ENCODE measurements at places on chromosomes 3 and 15. TPM values are rescaled to one million over a fixed set of nuclear protein-coding genes. Genes with fewer than 3 reads are reported as not detected.

Gene RBMS3
- 4.2 TPM for total RNA-seq

Gene LYSMD2
- 26.1 TPM for total RNA-seq

Gene GOLGA8G
- total RNA-seq: not detected

Gene TOP2B
- 119 TPM for total RNA-seq

Gene EPB42
- not detected for total RNA-seq

Gene CPA3
- not detected for total RNA-seq

Gene CRYGS
- 5.5 TPM for total RNA-seq

Gene PRR20G
- not detected for total RNA-seq

Gene GOLGA8T
- not detected for total RNA-seq

Gene SCN11A
- 0.07 TPM for total RNA-seq

Gene PODXL2
- 3.8 TPM for total RNA-seq

Gene ZNF774
- total RNA-seq: 3.0 TPM

Gene LSAMP
- total RNA-seq: not detected

Gene CLDN16
- not detected for total RNA-seq

Gene THRB
- total RNA-seq: not detected

Gene CYP1A2
- total RNA-seq: not detected

Gene GP5
- total RNA-seq: 1.9 TPM

Gene ATP13A5
- not detected for total RNA-seq

Gene LMAN1L
- 3.8 TPM for total RNA-seq

Gene RGMA
- 0.07 TPM for total RNA-seq

Gene STRIT1
- not detected for total RNA-seq

Gene AGBL1
- not detected for total RNA-seq

Gene ZBBX
- not detected for total RNA-seq

Gene GPR62
- total RNA-seq: not detected

Gene POLG
- total RNA-seq: 110 TPM

Gene STAB1
- 0.12 TPM for total RNA-seq

Gene EXD1
- not detected for total RNA-seq

Gene PIERCE2
- not detected for total RNA-seq

Gene CKMT1A
- total RNA-seq: not detected

Gene TIMP4
- total RNA-seq: not detected
